ENCODE measurements at places on chromosomes 11 and 22. TPM values are rescaled to one million over a fixed set of nuclear protein-coding genes. Genes with fewer than 3 reads are reported as not detected.

The CNTN5 gene
- not detected for polyA plus RNA-seq

- DNase-seq = no peak
These were observed 411 bp downstream of the PPP6R2 start for GRCh38 chr22:50343541-50343935.

DNA sequence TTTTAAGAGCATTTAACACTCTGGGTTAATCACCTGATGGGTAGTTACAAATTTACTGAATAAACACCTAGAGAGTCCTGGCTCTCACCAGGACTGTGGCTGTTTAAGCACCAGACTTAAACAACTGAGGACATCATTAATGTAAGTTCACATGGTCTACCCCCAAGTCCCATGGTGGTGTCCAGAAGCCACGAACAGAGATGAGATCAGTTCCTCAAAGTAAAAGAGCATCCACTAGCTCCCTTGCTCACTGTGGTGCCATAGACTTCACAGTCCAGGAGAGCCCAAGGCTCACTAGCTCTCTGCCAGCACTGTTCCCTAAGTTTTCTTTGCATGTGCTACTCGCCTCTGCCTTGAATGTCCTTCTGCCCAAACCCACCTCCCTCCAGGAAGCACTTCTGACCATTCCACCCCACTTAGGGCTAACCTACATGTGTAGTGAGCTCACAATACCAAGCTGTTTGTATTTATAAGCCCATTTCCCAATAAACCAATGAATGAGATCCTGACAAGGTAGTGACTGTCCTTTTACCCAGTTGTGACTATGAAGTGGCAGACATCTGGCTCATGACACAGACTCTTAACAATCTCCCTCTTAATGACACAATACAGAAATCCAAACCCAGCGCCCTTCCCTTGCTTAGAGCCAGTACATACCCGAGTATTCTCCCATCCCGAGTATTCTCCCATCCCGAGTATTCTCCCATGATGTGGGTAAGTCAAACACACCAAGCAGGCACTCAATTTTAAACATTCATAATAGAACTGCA lies 15.7 kb downstream of the NAP1L4 start:
- DNase-seq = no peak

DNA sequence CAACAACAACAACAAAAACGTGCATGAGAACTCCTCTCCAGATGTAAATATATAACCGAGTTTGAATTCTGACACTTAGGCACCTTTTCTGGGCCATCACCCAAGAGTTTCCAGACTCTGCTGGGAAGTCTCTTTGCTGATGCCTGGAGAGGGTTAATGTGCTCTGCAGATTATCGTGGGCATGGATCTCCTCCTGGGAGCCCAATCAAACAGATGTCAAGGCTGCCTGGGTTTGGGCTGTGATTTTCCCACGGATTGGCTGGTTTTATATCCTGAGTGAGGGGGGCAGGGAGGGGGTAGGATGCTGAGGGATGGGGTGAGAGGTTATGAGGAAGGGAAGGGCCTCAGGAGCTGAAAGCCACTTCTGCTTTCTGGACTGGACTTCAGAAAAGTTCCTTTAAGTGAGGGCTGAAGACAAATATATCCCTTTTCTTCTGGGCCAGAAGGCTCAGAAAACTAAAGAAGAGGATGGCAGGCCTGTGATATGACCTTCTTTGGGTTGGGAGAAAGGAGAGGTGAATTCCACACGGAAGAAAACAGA lies 4.2 kb downstream of the ELF5 start:
- no peak for DNase-seq

Data from naive B cell (primary cell).